T-helper 2 cell treated with Interferon-gamma antibody and Interleukin-4, amounts not matched to agents 5 μg/mL and 100 μg/mL, for 36 hours (primary cell): ENCODE measurements at places on chromosomes 1 and 21.
A peak's percentile ranks its signal among the peaks of the same experiment; 100 is the strongest.

GRCh38 chr1:28135371-28136168, 40.9 kb downstream of the PTAFR start:
- DNase-seq: no peak

GRCh38 chr1:231969076-231969475, 342.5 kb downstream of the DISC1 start:
- DNase-seq: no peak

DNA sequence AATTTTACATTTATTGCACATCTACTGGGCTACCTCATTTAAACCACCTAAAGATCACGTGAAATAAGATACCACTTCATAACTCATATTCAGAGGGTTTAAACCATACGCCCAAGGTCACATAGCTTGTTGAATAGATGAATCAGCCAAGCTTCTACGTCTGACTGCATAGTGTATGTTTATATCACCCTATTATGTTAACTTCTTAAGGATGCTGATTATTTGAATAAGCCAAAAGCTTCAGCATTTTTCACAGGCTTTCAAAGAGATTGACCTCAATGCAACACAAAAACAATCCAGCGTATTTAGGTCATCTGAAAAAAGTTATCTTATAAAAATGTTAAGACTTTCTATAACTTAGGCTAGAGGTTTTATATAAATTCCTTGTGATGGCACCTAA, 373.8 kb downstream of the TGFB2 start:
- no peak for DNase-seq

DNA sequence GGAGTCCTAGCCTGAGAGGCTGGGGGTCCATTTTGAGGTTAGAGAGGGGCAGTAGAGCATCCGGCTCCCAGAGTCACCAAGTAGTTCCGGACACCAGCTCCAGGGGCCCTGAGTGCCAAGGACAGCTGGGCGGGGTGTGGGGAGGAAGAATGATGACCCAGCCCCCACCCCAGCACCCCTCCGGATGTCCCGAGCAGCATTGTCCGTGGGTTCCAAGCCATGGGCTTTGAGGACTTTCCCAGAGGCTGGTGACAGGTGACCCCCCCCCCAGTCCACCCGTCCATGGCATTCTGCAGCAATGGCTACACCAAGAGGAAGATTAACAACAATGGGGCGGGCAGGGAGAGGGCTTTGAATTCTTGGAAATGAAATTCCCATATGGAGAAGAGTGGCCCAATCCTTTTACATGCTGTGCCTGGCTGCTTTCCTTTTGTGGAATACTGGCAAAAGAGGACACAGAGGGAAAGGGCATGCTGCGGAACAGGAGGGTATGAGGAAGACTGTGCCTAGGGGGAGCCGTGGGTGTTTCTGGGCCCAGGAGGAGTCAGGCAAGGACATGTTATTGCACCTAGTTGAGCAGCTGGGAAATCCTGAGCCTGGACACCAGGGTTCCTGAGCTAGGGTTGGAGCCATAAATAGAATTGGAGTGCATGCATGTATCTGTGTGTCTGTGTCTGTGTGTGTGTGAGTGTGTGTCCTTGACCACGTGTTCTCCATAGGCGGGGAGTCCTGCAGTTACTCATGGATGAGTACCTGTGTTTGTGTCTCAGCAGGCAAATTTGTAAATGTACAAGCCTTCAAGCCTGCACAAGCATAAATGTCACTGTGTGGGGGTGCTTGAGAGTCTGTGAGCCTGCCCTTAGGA, 956 bp downstream of the ATP1A2 start:
- no peak for DNase-seq

- no peak for DNase-seq
Observed at GRCh38 chr1:205570796-205571537, 60.8 kb downstream of the ELK4 start.

DNA sequence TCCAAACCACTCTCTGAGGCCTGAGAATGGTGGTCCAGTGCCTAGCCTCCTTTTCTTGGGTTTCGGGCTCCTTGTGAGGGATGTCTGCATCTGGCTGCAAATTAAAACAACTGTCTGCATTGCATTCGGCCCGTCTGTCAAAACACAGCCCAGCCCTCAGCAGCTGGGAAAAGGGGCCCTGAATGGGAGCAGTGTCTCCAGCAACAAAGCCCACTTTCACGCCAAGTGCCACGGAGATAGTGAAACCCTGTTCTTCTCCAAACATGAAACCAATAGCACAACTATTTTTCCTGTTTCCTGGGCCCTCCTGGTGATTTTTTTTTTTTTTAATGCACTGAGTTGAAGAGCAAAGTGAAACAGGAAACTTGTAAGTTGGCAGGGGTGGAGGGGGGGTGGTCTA, 138.4 kb downstream of the PLXNA2 start:
- DNase-seq: no peak

DNA sequence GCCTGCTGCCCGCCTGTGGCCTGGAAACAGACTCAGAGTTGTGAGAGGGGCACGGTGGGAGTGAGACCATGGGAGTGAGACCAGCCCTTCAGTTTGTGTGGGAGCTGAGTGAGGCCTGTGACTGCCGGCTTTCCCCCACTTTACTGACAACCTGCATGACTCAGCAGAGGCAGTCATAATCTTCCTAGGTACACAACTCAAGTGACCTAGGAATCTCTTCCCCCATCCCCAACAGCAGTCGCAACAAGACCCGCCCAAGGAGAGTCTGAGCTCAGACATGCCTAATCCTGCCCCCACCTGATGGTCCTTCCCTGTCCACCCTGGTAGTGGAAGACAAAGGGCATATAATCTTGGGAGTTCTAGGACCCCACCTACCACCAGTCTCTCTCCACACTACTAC, 44.2 kb downstream of the KLHL20 start:
- DNase-seq: no peak

- DNase-seq: no peak
Observed at GRCh38 chr1:167820684-167821355, 93.1 kb downstream of the ADCY10 start.

- no peak for DNase-seq
Observed at GRCh38 chr1:159653201-159653600, 61.2 kb downstream of the CRP start.

- DNase-seq: no peak
Observed at GRCh38 chr1:230758709-230759368, 11.7 kb downstream of the CAPN9 start.

- no peak for DNase-seq
Observed at GRCh38 chr1:20410503-20410902, 75.5 kb downstream of the CAMK2N1 start.

- DNase-seq: no peak
Observed at GRCh38 chr1:219322766-219323165, 149.1 kb downstream of the LYPLAL1 start.

DNA sequence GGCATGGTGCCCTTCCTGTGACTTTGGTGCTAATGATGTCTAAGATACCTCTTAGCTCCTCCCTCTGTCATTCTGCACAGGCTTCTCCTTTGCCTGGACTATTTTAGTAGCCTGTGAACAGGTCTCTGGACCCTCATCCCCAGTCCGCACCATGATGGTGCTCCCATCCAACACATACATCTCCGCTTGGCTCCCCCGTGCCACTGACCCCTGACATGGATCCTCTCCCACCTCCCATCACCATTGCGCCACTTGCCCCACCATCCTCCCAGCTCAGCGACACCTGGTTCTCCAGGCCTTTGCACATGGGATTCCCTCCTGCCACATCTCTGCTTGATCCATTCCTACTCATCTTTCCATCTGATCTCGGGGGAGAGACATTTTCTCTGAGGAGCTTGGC, 33.9 kb downstream of the RUNX3 start:
- no peak for DNase-seq

GRCh38 chr1:18946550-18947381, 9.7 kb downstream of the IFFO2 start:
- DNase-seq: no peak

DNA sequence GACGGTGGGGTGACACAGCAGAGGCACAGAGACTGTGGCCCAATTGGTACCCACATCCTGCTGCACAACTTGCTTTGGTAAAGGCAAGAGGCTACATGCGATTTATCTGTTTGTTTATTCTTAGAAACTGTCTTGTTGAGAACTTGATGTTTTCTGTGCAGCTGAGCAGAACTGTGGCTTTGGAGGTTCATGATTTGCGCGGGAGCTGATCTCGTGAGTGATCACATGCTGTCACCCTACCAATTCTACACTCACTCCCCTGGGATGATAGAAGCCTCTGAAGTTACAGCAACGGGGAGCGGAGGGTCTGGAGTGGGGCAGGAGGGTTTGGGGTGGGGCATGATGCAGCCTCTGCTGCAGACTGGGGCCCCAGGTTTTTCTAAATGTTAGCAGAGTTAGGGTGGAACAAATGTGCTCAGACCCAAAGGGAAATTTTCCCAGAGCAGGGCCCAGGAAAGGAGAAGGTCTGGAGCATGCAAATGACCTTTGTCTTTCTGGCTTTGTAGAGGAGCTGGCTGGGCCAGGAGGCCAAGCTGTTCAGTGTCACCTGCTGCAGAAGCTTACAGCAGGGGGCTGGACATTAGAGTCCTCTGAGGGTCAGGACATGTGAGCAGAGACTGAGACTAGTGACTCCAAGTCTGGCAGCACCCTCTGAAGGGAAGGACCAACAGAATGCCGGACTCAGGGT, 83.6 kb downstream of the GRIK3 start:
- no peak for DNase-seq

- DNase-seq: no peak
Observed at GRCh38 chr1:161932668-161933067, 91.0 kb downstream of the OLFML2B start.

GRCh38 chr1:234322979-234323378, 50.3 kb upstream of the COA6 start:
- DNase-seq: peak; percentile 57

- DNase-seq: no peak
Observed at GRCh38 chr1:90724926-90725656, 8.0 kb upstream of the BARHL2 start.

DNA sequence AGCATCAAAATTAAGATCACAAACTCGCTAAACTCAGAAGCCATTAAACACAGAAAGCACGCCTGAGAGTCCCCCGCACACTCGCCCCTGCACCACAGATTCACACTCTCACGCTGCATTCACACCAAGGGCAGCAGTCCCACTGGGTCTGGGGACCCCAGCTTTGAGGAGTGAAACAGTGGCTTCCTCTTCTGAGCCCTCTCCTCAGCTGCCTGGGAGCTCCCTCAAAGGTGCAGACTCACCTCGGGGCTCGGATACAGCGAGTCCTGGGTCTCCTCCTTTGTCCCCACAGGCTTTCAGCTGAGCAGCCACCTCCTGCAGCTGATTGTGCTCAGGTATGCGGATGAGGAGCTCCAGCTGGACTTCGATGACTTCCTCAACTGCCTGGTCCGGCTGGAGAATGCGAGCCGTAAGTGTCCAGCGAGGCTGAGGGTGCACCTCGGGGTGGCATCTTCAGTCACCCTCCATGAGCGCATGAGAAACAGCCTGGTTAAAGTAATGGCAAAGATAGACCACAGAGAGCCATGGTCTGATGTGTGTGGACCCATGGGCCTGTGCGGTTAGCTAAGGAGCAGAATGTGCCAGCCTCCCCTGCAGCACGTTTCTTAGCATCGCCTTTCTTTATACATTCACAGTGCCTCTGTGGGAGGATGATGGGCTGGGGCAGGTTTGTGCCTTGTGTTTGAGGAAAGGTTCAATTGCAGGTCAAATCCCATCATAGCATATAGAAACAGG, 47.9 kb downstream of the CAPN9 start:
- DNase-seq: no peak

DNA sequence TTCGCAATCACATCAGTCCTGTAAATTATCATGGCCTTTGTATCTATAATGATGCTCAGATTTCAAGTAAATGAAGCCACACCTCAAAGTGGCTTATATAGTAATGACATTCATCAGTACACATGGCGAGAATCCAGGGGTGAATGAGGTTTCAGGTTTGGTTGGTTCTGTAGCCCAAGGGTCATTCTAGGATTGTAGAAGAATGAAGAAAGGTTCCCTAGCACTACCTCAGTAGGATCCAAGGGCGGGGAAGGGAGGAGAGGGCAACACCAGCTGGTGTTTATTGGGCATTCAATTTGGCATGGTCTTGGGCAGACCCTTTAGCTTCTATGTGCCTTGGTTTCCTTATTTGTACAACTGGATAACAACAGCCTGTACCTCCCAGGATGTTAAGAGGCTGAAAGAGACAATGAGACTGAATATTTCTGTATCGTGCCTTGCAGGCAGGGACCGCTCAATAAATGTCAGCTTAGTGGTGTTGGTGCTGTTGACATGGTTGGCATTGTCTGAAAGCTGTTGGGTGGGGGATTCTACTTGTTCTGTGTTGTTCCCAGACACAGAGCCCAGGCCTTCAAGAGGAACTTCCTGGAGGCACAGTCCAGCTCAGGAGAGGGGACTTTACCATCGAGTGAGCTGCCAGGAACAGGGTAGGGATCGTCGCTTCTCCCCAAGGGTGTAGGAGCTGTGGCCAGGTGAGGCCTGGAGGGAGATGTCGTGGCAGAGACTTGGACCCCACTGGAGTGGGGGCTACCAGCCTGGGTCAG, 388.2 kb downstream of the PTPRU start:
- DNase-seq: no peak

DNA sequence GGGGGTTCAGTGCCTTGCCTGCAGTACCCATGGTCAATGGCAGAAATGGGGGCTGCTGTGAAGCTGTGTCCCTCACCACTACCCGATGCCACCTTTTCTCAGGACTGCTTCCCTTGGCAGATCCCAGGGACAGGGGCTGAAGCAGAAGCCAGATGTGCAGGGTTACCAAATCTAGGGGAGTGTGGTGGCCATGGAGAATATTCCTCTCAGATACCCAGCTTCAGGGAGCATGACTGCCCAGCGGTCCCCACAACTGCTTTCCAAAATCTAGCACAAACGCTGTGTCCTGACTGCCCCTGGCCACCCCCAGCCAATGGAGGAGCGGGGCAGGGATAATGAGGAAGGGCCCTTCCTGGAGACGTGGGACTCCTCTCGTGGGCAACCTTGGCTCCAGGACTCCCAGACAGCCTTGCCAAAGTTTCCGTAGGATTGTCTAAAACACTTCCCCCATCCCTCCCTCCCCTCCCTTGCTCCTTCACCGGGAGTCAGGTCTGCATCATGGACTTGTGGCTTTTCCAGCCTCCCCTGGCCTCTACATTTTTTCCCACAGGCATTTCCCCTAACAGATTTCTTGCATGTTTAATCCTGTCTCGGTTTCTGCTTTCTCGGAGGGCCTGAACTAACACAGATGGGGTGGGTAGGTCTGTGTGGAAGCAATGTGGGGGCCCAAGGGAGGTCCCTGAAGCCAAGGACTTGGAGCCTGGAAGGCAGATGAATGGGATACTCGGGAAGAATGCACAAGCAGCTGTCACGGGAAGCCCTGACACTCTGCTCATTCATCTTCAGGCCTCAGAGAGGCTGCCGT, 80.5 kb downstream of the OMA1 start:
- no peak for DNase-seq

- no peak for DNase-seq
Observed at GRCh38 chr1:4587721-4588120, 66.7 kb upstream of the AJAP1 start.

GRCh38 chr1:86430376-86430775, 6.4 kb downstream of the CLCA2 start:
- DNase-seq: no peak

- DNase-seq: no peak
Observed at GRCh38 chr1:237045278-237046016, 3.5 kb downstream of the RYR2 start.

GRCh38 chr1:30756545-30757351, 826 bp downstream of the LAPTM5 start:
- peak; percentile 77 for DNase-seq

- no peak for DNase-seq
Observed at GRCh38 chr1:51621161-51621560, 4.3 kb downstream of the OSBPL9 start.
